ENCODE measurements at places on chromosomes 1 and 21. TPM values are rescaled to one million over a fixed set of nuclear protein-coding genes. Genes with fewer than 3 reads are reported as not detected.

Gene UBL4B
- not detected for total RNA-seq

DNA sequence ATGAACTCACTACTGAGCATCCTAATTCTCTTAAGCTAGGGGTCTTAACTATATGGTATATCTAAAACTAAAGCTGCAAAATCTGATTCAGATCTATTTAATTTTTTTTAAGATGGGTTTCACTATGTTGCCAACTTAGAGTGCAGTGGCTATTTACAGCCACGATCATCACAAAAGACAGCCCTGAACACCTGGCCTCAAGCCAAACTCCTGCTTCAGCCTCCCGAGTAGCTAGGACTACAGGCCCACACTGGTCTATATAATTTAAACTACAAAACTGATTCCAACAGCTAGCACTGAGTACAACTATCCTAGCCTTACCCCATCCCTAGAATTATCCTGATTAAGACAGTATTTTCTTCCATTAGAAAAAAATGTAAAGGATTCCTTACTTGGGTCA is 37.1 kb downstream of the EIF4G3 start:
- no peak for DNase-seq

DNA sequence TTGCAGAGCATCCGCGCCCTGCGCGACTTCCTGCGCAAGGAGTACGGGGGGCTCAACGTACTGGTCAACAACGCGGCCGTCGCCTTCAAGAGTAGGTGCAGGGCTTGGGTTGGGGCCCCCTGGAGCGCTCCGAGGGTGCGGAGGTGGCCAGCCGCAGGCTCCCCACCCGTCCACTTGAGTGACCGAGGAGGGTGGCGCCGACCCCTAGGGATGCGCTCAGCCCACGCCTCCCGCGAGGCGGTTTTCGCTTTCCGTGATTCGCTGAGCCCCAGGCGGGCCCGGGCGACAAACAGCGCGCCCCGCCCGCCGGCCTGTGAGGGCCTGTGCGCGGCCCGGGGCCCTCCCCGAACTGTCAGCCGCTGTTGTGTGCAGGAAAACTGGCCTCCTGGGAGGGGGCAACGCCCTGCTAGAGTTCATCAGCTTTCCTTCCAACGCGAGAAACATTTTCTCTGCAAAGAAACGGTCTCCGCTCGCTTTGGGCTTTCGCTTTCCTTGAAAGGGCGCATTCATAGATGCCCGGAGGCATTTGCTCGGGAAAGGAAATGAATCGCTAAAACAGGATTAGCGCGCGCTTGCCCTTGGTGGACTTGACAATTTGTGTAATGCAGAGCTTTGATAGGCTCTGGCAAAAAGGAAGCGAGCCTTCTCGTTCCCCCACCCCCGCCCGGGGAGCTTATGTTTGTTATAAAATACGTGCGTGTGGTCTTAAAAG is 668 bp downstream of the CBR3 start:
- DNase-seq: no peak

GRCh38 chr1:229271448-229272159 is 693 bp downstream of the RAB4A start:
- DNase-seq: no peak

DNA sequence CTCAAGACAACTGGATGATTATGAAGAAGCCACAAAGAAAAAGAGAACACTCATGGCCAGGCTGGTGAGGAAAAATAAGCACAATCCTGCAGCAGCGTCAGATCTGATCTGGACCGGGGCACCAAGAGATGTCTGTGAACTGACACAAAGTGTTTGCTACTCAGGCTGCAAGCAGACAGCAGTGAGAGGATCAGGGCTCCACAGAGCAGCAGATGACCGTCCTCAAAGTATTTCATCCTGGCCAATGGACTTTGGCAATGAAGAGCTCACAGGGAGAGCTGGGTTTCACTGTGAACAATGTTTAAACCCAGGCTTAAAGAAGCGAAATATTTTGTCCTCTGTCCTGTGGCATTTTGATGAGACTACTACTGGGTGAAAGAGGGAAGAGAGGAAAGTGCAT is 299.2 kb downstream of the GPATCH2 start:
- DNase-seq: no peak
